Stimulated activated naive CD8-positive, alpha-beta T cell treated with anti-CD3 and anti-CD28 coated beads, Interleukin-15, amount 100 ng/mL, for 72 hours (primary cell): ENCODE measurements at places on chromosomes 5 and 9.

DNA sequence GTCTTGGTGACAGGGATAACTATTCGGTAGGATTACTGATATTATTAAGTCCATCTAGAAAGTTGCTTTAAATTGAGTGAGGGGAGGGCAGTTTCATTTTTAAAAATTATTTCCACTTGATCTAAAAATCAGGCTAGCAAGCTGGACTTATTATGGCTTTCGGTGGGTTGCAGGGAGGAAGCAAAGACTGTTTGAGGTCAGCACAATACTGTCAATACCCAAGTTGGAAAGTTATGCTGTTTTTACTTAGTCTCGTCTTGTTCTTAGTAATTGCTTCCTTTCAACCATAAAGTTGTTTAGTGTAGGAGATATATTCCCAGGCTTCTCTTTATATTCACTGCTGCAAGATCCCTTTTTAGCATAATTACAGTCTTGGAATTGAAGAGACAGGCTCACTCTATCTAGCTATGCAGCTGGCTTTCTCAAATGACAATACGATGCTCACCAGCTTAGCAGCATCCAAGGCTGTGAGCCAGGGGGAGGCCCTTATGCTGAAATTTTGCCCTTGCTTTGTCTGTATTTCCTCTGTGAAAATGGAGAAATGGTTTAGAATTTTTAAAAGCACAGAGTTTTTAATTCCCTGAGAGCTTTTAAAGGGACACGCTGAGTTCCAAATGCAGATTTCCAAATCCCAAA lies 68.2 kb upstream of the APC start:
- DNase-seq = no peak

GRCh38 chr9:22206833-22207232 lies 197.7 kb upstream of the CDKN2B start:
- DNase-seq = no peak

- peak; percentile 62 for DNase-seq
Measured at GRCh38 chr5:7815892-7816534, 34.9 kb downstream of the CFAP90 start.

GRCh38 chr9:98117984-98118639 lies 910 bp downstream of the TRIM14 start:
- DNase-seq = peak; percentile 59

DNA sequence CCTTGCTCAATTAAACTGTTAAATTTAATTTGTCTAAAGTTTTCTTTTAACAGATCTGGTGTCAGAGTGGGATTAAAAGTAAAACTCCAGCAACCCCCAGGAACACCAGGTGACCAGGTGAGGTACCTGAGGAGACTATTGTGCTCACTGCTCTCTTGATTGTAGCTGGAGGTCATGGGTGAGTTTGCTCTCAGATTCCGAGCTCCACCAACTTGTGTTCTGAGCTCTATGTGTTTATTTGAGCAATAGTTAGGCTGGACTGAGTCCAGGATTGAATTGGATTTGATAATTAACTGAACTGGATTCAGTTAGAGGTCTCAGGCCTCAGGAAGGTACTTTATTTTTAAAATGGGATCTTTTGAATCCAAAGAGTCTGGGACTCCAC lies 17.9 kb upstream of the SCGB3A2 start:
- DNase-seq = no peak

DNA sequence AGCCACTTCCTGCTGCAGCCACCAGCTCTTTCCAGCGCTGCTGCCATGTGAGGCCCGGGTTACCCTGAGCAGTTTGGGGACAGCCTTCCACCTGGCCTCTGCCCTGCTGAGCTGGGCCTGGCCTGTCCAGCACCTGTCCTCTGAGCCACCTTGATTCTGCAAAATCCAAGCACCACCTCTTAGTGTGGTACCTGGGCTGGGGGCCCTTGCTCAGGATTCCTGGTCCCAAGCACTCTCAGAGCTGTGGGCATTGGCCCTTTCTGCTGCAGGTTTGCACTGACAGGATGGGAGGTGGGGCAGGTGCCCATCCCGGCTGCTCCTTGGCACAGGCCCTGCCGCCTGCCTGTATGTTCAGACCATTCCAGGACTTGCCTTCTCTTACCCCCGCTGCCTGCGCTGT lies 309.2 kb upstream of the IRX4 start:
- no peak for DNase-seq

DNA sequence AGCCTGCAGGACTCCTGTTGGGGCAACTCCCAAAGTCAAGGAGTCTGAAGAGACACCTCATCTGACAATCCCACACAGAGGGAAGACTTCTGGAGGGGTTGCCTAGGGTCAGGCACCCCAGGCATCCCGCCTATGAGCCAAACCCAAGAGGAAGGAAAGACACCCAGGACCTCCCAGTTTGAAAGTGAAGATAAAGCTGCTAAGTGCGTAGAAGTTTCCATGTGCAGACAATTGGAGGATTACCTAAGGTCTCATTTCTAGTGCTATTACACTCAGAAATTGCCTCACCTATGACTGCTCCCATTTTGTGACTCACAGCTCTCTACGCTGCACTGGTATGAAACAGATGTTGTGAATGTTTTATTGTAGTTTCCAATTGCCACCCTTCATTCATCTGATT lies 322.9 kb downstream of the SLIT3 start:
- DNase-seq = no peak

DNA sequence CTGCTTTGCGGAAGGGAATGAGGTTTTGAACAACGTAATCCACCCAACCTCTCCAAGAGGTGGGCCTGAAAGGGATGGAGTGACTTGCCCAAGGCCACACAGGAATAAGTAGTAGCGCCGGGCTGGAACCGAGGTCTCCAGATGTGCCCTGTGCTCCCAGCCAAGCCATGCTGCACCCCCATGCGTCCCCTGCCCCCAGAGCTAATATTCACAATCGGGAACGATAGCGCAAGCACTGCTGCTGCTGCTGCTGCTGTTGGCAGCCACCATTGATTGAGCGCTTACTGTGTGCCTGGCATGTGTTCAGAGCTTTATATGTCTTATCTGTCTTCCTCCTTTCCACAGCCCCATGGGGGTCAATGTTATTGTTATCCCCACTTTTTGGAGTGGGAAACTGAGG lies 43.9 kb downstream of the AMBP start:
- no peak for DNase-seq

- peak; percentile 19 for DNase-seq
Measured at GRCh38 chr9:22119522-22120158, 110.5 kb upstream of the CDKN2B start.

DNA sequence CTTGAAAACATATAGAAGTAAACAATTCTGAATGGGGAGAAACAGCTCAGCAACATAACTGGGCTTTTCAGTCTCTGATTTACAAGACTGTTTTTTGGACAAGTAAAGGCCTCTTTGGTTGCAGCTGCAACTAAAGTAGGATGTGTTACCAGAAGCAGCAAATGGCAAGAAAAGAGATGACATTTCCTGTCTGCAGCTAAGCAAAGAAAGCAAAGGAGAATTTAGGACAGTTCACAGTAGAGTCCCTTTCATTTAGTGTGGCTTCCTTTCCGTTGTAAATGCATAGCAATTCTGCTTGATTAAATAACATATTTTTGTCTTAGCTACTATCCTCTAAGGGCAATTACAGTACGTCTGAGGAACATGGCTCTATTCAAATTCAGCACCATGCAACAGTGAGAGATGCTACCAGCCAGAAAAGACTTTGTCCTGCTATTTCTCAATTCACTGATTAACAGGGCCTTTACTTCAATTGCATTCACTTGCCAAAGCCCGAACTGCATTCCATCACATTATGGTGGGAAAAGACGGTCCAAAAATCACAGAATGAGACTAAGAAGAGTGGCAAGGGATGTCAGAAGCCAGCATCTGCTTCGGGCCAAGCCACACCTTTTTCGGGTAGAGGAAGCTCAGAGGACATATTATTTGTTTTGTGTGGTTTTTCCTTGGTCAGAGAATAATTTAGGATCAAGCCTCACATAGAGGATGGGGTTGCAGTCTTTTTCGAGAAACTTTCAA lies 107.7 kb downstream of the SEMA6A start:
- DNase-seq = no peak

DNA sequence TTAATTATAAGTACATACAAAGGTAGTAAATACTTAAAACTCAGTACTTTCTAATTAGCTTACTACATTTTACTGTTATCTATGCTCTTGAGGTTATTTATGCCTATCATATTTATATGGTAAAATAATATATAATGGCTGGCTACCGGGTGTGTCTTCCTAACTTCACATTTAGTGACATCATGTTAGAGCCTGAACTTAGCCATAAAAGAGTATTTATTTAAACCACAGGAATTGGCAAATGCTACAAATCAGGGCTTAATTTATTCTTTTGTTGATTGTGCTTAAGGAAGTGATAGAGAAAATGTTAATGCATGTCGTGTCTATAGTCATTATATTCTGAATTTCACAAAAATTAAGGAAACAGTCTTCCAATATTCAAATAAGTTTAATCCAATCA lies 73.1 kb downstream of the NDUFAF2 start:
- no peak for DNase-seq

DNA sequence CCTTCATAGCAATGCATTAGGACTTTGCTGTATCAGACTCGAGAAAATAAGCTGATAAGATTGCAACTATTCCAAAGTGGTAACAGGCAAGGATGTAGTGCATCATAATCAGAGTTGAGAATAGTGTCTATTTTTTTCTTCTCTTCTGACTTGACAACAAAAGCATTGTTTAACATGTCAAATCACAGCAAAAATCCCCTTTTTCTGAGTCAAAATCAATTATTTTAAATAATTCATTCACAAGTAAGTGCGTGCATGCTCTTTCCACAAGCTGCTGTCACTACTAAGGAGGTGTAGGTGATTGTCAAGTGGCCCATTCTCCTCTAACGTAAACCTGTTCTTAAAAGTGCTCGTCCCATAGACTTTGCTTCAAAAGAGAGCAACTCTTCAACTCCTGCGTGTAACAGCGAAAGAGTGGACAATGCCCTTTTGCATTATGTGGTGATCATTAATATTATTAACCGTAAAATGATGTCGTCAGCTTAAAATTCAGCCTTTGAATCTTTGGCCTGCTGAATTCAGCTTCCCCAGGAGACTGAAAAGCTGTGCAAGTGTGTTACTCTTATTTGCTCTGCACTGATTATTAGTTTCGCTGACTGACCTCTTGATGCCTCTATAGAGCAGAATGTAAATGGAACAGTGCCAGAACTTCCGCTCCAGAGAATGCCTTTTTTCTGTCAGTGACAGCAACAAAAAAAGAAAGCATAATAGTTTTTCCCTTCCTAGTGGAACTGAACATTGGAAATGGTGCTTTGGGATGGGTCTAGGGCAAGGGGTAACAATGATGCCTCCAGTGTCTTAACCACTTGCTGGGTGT lies 680.8 kb upstream of the SEMA6A start:
- no peak for DNase-seq

- DNase-seq = peak; percentile 21
Measured at GRCh38 chr5:40834391-40834848, 602 bp downstream of the RPL37 start.

DNA sequence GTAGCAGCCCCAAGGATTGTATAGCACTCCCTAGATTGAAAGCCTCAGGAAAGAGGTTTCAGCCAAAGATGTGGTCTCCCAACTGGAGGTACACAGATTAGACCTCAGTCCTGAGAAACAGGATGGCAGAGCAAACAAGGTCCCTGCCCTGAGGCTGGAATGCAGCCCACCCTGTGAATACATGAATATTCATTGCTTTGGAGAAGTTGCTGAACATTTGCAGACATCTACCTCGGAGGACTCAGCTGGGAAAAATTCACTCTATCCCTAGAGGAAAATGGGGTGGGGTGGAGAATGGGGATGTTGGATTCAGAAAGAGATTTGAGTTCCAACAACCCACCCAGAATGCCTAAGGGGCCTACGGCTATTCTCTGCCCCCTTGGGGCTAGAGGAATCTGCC lies 129.4 kb downstream of the SLIT3 start:
- no peak for DNase-seq

DNA sequence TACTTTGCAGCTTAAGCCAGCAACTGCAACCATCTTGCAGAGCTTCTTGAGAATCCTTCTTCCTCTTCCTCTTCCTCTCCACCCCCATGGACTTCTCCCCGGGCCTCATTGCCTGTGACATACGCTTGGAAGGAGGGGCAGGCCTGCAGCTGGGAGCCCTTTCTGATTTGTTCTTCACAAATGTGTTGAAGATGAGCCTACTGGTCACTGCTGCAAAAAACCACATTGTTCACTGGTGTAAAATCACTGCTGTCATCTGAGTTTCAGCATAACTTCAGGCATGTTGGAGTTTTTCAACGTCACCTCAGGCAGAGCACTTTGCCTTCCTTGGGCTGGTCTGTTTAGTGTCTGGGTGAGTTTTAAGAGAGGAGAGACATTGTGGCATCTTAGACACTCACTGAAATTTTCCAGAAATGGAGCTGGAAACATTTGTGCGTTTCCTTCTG lies 7.9 kb downstream of the TJP2 start:
- DNase-seq = no peak

DNA sequence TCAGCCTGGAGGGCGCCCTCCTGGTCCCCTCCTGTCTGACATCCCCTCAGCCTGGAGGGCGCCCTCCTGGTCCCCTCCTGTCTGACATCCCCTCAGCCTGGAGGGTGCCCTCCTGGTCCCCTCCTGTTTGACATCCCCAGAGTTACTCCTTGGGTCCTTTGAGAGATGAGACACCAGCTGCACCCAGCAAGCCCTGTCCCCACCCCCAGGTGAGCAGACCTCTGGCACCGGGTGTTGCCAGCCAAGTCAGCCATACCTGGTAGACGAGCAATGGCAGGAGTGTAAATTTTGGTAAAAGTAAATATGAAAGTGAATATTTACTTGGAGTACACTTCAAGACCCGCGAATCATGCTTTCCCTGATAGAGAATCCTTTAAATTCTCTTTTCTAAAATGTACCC lies 25.4 kb downstream of the EXOC3 start:
- no peak for DNase-seq

DNA sequence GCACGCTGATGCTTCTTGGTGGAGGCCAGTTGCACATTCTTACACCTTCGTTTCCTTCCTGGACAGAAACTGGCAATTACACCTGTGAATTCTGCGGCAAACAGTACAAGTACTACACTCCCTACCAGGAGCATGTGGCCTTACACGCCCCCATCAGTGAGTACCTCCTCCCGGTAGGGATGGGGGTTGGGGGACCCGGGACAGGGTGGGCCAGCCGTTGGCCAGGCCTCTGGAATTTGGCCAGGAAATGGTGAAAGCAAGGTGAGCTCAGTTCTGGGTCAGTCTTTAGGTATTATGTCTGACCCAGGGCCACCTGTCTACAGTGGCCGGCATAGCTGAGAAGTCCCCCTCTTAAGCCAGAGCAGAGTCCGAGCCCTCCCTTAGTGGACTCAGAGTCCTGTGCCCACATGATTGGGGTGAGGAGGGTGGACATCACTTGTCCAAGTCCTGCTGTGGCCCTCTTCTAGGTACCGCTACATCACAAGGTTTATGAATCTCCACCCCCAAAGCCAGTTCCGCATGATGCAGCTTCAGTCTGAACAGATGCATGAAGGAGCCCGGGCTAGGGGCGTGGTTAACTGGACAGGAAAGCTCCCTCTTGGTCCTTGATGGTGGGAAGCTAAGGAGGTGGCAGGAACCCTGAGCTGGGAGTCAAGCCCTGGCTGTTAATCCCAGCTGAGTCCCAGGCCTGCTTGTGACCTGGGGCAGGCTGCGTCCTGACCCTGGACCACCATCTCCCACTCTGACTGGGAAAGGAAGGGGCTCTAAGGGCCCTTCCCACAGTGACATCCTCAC lies 61.3 kb downstream of the AMBP start:
- DNase-seq = peak; percentile 4
